ENCODE measurements at places on chromosomes 5 and 9. TPM values are rescaled to one million over a fixed set of nuclear protein-coding genes. Genes with fewer than 3 reads are reported as not detected.

HAVCR1 gene
- total RNA-seq, result 0.92 TPM

PDE6A gene
- not detected for total RNA-seq

GPR150 gene
- not detected for total RNA-seq

DRD1 gene
- 0.17 TPM for total RNA-seq

DNA sequence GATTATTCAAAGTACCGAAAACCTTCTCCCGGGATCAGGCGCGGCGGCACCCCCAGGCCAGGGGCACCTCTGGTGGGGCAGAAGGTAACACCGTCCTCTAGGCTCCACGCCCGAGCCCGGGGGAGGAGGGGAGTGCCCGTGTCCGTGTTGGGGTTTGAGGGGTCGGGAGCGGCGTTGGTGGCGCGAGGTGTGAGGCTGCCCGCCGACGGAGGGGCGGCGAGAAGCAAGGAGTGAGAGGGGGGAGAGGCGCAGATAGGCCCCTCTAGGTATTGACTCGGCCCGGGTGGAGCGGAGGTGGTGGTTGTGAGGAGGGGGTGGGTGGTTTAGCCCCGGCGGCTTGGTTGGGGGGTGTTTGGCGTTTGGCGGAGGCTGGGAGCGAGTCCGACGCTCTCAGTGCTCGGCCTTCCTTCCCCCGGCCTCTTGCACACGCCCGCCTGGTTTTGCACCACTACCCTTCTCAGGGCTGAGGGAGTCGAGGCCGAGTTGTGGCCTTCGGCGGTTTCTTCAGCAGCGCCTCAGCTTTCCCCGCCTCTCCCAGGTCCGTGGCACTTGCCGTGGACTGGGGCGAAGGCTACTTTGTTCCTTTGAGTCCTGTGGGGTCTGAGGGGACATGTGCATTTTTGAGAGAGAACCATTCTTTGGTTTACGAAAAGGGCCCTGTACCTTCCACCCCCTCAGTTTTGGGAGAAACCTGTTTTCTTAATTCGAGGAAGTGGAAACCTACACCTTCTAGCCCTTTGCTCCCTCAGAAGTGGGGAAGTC lies 450 bp downstream of the GPBP1 start:
- DNase-seq, result no peak
- peaks cover 27% of the 10 kb centered on the region for H3K36me3 ChIP-seq
- peaks cover 3% of the 10 kb centered on the region for H3K27me3 ChIP-seq
- peak overlapping the region; percentile 100 for H3K27ac ChIP-seq

DNA sequence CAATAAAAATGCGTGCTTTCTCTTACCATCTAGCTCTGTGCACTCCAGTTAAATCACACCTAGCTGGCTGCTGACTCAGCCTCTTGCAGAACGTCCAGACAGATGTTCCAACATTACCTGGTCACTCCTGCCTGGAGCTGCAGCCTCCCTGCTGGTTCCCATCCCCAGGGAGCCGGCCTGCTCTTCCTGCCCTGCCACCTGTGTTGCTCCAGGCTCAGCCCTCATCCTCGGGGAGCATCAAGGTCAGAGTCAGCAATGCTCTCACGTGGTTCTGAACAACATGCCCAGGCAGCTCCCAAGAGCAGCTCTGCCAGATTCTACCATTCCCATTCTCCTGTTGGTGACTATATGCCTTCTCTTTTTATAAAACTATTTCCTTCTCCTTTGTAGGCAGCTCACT lies 81.3 kb downstream of the GADD45G start:
- DNase-seq, result no peak
- H3K27ac ChIP-seq, result peak overlapping the region; percentile 73
- H3K4me3 ChIP-seq, result peak overlapping the region; percentile 24
- peaks cover 10% of the 10 kb centered on the region for H3K4me1 ChIP-seq
- H3K27me3 ChIP-seq, result no peaks in the 10 kb centered on the region

DNA sequence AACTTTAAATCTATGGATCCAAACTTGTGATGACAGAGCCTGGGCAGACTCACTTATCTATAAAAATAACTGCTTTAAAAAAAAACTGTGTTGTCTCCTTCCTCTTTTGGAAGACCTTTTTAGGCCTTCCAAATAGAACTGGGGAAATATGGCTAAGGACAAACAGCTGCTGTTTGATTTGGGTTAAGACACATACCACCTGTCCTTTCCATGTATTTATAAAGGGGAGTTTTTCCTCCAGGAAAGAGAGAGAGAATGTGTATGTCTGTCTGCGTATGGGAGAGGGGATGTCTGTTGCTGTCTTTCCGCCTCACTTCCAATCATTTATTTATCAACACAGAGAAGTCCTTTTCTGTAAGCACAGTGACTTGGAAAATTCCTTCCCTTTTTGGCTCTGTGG lies 2.8 kb downstream of the ARHGEF37 start:
- peak overlapping the region; percentile 18 for H3K27ac ChIP-seq
- peaks cover 23% of the 10 kb centered on the region for H3K4me1 ChIP-seq
- peaks cover 7% of the 10 kb centered on the region for H3K27me3 ChIP-seq
- DNase-seq, result no peak
- no peak overlapping the region for H3K4me3 ChIP-seq

- H3K4me3 ChIP-seq, result no peak overlapping the region
- no peaks in the 10 kb centered on the region for H3K27me3 ChIP-seq
Measured at GRCh38 chr5:139377226-139377625, 5.9 kb downstream of the SLC23A1 start.

Data from type B pancreatic cell (in vitro differentiated cells).